ENCODE measurements at places on chromosomes 5 and 9. TPM values are rescaled to one million over a fixed set of nuclear protein-coding genes. Genes with fewer than 3 reads are reported as not detected.

Gene OR13D1
- not detected for total RNA-seq

Gene DIPK1B
- total RNA-seq = 6.9 TPM

GRCh38 chr9:127180457-127181314 lies 58.3 kb upstream of the ANGPTL2 start:
- no peak for DNase-seq

DNA sequence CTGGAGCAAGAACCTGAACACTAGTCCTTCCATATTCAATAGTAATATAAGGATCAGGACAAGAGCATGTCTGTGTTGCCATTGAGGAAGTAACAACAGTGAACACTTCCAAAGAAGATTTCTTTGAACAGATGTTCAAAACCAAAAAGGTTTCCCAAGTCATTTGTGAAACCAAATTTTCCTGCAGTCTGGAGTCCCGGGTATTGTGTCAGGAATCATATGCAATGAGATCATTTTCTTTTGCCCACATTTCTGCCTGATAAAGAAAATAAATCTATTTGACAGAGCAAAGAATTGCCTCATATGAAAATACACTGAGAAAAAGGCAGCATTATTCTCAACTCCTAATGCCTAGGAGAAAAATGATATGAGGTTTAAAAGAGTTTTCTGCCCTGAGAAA lies 151.7 kb downstream of the SNX18 start:
- DNase-seq = no peak

Gene HAND1
- total RNA-seq = not detected

GRCh38 chr9:86116425-86116824 lies 17.1 kb upstream of the GOLM1 start:
- DNase-seq = no peak

Gene SLC6A7
- not detected for total RNA-seq

Gene ABLIM3
- total RNA-seq = 23.0 TPM

DNA sequence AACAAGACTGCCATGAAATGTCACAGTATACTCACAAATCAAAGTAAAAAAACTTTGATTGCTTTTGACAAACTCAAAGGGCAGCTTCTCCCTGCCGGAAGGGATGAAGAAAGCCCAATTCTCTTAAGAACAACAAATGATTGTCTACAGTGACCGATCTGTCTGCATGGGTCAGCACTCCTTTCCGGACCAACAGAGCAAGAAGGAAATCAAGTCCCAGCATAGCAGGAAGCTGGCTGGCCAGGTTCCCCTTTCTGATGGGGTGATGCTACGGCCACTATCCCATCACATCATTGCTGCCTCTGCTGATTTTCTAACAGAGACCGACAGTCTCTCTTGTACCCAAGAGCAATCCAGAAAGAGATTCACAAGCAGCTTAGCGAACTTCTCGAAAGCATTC lies 692 bp downstream of the C1QTNF3 start:
- DNase-seq = no peak

Gene FYB1
- total RNA-seq = 29.8 TPM

Gene PCDHA9
- total RNA-seq = 1.1 TPM

Gene FAT2
- total RNA-seq = 0.14 TPM

- DNase-seq = no peak
Measured at GRCh38 chr9:130308081-130308571, 42.6 kb downstream of the HMCN2 start.

- no peak for DNase-seq
Measured at GRCh38 chr9:27856748-27857147, 283.5 kb upstream of the C9orf72 start.

GRCh38 chr9:94761481-94761880 lies 35.0 kb downstream of the AOPEP start:
- no peak for DNase-seq

- no peak for DNase-seq
Measured at GRCh38 chr9:70554881-70555280, 140.4 kb upstream of the KLF9 start.

- no peak for DNase-seq
Measured at GRCh38 chr9:90107726-90108655, 503.2 kb downstream of the GADD45G start.

- DNase-seq = no peak
Measured at GRCh38 chr5:32201122-32201753, 27.1 kb upstream of the GOLPH3 start.

DNA sequence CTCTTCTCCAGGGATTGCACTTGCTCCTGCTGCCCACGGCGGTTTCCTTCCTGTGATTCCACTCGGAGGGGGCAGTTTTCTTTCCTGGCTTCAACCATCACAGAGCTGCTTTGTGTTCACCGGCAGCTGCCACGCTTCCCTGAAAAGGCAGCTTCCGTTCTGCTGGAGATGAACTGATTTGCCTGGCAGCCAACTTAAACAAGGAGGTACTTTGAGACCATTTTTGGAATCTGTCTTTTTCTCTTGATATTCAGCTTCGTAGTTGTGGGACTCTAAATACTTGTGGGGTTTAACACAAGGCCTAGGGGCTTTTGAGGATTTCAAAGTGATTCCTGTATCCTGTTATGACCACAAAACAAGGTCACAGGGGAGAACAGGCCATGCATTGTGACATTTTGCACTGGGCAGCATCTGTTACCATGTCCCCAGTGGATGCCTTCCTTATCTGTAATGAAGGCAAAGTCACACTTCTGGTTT lies 192.0 kb downstream of the MTRR start:
- no peak for DNase-seq

GRCh38 chr5:54457094-54457862 lies 1.8 kb downstream of the HSPB3 start:
- no peak for DNase-seq

GRCh38 chr5:134224888-134225779 lies 739 bp downstream of the PPP2CA start:
- DNase-seq = peak; percentile 15

DNA sequence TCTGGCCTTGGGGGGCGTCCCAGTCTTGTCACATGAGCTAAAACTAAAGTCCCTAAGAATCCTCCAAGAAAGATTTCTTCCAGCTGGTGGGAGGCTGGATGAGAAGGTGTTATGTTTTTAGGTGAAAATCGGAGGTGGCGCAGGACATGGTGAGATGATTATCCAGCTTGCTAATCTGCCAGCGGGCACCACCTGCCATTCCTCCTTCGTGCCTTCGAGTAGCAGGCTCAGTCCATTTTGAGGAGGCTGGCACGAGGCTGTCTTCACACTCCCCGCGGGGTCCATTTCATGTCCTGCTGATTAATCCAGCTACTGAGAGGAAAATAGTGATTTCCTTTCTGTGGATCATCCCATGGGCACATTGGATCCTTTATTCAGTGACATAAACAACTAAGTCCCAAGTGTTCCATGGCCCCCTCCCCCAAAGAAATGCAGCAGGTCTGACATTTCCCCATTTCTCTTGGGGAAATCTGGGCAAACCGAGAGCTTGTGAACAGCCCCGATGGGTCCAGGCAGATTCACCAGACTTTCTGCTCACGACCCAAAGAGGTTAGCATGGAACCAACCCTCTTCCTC lies 38.2 kb upstream of the EXOC3 start:
- DNase-seq = no peak

GRCh38 chr5:140551872-140552271 lies 4.4 kb downstream of the EIF4EBP3 start:
- DNase-seq = no peak

- no peak for DNase-seq
Measured at GRCh38 chr5:78419396-78419795, 59.0 kb downstream of the SCAMP1 start.

Gene TRIM7
- total RNA-seq = 11.4 TPM

Gene C6
- total RNA-seq = 0.68 TPM

Gene SOWAHA
- 0.68 TPM for total RNA-seq

DNA sequence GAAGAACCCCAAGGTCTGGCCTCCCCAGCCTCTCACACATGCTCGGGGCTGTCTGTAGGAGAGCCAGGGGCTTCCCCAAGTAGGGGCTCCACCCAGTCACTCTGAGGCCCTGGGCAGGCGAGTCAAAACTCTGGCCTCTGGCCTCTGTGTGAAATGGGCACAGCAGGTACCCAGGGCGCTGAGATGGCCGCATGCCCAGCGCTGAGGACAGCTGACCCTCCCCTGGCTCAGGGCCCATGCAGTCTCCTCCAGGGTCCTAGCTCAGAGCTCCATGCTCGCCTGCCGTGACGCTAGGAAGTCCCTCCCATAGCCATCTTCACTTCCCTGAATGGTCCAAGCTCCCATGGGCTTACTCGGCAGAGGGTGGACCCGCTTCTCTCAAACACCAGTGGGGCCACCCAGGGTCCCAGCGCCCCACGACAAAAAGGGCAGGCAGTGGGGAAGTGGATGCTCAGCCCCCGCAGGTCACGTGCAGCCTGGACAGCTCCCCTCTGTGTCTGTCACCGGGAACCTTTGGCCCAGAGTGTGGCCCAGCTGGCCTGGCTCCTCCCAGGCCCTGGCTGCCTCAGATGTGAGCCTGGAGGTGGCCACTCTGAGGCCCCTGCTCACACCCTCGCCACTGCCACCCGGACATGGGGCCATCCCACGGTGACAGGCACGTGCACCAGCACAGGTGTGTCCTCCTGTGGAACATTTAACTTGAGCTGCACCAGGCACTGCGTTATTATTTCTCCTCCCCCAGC lies 12.2 kb upstream of the VAV2 start:
- no peak for DNase-seq

GRCh38 chr5:159877894-159878448 lies 38.3 kb upstream of the ADRA1B start:
- DNase-seq = no peak

DNA sequence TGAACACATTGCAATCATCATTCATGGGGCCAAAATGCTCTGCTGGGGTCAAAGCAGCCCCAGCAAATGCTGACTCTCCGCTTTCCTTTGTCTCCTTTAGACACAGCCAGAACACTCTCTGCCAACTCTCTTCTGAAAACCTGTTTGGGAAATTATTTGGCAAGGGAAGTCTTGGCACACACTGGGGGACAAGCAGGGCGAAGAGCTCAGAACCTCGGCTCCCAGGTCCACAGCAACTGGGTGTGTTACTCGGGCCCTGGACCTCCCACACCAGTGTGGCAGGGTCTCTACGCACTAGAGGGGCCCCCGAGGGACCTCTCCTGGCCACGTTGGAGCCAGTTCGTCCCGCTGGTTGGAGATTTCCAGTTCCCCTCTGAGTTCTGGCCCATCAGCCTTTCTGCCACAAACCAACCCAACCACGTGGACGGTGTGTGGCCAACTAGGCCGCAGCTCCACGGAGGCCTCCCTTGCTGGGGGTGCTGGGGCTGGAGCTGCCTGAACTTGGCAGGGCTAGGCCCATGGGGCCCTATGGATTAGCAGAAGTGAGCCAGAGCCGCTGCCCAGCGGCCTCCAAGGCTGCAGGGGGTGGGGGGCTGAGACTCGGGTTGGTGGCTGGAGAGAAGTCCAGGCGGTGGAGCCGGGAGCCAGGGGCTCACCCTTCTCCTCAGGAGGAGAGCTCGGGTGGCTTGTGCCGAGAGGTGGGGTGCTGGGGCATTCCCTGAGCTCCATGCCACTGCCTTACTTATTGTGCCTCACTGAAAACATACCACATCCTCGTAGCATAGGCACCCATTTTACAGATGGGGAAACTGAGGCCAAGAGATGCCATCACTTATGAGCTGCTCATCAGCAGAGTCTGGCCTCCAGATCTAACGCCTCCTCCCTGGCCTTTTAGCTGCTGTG lies 46.8 kb upstream of the RNU6ATAC start:
- DNase-seq = peak; percentile 21

GRCh38 chr9:122930541-122931225 lies 629 bp downstream of the ZBTB26 start:
- no peak for DNase-seq

GRCh38 chr9:121738968-121739367 lies 87.5 kb downstream of the DAB2IP start:
- peak; percentile 63 for DNase-seq

Gene BARHL1
- total RNA-seq = not detected

Gene TAL2
- not detected for total RNA-seq

Gene IFNA2
- not detected for total RNA-seq
